Substantia nigra (tissue), 51 donors: ENCODE measurements at places on chromosomes 3 and 15.

- DNase-seq = no peak
Measured at GRCh38 chr15:63501256-63502089, 2.9 kb upstream of the USP3 start.

- DNase-seq = no peak
Measured at GRCh38 chr3:101685870-101686307, 629 bp downstream of the RPL24 start.

- no peak for DNase-seq
Measured at GRCh38 chr3:106678657-106679390, 698.4 kb upstream of the CCDC54 start.

- no peak for DNase-seq
Measured at GRCh38 chr3:33023176-33024136, 72.0 kb downstream of the CCR4 start.

DNA sequence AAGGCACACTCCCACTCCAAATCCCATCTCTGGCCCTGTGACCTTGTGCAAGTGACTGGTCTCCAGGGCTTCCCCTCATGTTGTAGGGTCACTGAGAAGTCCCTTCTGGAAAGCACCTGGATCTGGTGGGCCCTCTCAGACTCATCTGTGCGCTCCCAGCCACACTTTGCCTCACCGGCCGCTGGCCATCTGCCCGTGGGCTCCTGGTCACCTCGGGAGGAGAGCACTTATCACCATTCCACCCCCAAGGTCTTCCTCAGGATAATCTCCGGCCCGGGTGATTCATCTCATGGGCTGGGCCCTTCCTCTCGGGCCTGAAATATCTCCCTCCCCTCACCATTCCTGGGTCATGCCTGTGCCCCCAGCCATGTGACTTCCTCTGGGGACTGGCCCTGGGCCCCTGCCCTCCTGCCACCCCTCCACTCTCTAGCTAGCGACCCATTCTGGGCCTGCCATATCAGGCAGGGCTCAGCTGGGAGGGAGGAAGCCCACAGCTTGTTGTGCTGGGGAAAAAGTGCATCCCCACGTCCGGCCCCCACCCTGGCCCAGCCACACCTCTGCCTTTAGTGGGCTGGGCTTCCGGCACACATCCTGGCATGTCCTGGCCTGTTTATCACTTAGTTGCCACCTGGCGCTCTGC is 10.6 kb upstream of the WNT7A start:
- DNase-seq = no peak

DNA sequence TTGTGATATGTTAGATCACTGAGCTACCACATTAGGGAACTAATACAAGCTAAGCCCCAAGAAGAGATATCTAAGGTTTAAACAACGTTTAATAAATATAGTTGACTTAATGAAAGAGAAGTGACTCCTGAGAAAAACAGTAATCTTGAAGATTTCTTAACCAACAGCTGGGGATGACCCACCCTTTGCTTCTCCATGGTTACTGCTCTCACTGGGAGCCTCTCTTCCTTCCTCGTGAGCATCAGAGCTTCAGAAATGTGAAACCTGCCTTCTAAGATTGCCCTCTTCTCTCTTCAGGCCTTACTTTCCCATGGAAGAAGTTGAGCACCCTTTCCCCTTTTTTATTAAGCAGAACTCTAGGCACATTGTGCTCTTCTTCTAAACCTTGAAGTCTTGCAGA is 132.2 kb upstream of the NR2E3 start:
- DNase-seq = no peak

DNA sequence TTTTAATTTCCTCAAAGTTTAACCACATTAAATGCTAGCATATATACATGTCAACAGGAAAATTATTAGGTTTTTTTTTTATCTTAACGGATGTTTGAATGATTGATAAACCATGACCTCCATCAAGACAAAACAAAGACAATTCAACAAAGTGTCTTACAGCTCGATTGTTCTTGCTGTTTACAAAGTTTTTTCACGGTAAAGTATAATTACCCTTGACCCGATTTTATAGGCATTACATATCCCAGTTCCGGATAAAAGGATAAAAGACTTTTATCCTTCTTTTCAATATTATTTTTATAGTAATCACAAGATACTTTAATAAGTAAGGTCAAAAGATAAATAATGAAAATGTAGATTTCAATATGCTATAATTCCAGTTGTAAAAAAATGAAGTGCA is 96.9 kb downstream of the RORA start:
- DNase-seq = no peak

GRCh38 chr15:97708252-97708651 is 252.3 kb upstream of the ARRDC4 start:
- no peak for DNase-seq

DNA sequence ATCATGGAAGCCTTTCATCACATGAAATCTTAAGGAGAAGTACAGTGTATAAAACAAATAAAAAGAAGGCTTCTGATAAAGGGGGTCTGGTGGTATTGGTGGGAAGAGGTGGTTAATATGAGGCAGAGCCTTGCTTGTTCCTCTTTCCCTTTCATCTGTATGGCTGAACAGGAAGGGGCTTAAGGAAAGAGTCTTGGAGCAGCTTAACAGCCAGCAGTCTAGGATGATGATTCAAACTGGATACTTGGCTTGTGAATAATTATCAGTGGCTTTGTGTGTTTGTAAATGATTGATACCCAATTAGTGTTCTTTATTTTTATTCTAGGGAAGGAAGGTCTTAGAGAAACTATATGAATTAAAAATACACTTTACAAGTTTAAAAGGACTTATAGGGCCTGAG is 29.1 kb upstream of the TCAIM start:
- no peak for DNase-seq

DNA sequence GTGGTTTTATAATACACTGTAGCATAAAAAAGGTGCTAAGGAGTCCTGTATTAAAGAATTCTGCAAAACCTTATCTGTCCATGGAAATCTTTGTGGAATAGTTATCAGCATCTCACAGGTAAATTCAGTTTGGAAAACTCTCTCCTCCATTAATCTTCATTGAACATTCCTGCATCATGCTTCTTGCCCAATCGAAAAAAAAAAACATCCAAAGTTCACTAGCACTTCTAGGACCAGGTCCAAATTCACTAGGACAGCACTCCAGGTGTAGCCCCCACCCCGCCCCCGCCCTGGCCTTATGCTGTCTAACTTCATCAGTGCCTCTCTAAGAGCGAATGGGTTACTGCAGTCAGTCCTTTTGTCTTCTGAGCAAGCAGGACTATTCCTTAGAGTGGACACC is 138.6 kb downstream of the PLD1 start:
- DNase-seq = no peak

- no peak for DNase-seq
Measured at GRCh38 chr15:68503791-68504680, 72.1 kb upstream of the ITGA11 start.

GRCh38 chr15:93478947-93479346 is 389.9 kb upstream of the RGMA start:
- no peak for DNase-seq

GRCh38 chr15:26050984-26051383 is 187.9 kb upstream of the ATP10A start:
- no peak for DNase-seq

DNA sequence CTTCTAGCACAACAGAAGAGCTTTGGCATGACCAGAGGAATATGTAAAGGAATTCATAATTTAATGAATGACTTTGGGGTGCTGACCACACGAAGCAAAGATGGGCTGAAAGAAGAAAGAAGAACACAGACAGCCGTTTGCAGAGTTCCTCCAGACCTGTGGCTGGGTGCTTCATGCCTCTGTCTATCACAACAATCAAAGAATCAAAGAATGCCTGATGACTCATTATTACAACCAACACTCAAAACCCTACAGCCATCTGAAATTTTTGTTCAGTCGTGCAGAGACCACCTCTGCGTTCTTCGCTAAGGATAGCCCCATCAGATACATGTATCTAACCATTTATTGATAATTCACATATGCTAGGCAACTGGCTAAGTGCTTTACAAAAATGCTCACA is 129.0 kb upstream of the PRICKLE2 start:
- DNase-seq = no peak

- DNase-seq = no peak
Measured at GRCh38 chr3:130459944-130460343, 57.0 kb upstream of the COL6A6 start.

GRCh38 chr3:129827765-129828164 is 65.7 kb downstream of the TMCC1 start:
- no peak for DNase-seq

GRCh38 chr3:139322346-139322745 is 21.5 kb upstream of the MRPS22 start:
- no peak for DNase-seq

DNA sequence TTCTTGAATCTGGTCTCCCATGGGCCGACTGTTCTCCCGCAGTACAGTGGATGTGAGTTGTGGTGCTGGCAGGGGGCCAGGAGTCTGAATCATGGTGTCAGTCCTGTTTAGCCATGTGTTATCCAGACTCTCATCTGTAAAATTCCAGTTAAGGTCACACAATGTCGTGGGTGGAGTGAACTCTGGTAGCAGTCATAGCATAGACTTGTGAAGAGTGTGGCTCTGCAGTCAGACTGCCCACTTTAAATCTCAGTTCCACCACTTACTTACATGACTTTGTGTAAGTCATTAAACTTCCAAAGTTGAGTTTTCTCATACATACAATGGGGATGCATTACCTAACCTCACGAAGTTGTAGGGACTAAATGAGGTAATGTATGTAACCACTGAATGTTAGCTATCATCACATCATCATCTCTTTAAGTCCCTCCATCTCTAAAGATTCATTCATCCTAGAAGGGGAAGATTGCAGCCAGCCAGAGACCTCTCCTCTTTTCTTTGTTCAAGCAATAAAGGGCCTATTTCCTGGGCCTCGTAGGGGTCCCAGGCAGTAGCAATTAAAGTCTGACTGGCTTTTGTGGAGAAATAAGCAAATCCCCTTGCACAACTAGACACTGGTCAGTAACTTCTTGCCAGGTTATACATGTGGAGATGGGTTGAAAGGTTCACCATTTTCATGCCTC is 93.9 kb downstream of the PCCB start:
- peak; percentile 18 for DNase-seq

- DNase-seq = no peak
Measured at GRCh38 chr3:119826711-119827608, 45.1 kb downstream of the NR1I2 start.

DNA sequence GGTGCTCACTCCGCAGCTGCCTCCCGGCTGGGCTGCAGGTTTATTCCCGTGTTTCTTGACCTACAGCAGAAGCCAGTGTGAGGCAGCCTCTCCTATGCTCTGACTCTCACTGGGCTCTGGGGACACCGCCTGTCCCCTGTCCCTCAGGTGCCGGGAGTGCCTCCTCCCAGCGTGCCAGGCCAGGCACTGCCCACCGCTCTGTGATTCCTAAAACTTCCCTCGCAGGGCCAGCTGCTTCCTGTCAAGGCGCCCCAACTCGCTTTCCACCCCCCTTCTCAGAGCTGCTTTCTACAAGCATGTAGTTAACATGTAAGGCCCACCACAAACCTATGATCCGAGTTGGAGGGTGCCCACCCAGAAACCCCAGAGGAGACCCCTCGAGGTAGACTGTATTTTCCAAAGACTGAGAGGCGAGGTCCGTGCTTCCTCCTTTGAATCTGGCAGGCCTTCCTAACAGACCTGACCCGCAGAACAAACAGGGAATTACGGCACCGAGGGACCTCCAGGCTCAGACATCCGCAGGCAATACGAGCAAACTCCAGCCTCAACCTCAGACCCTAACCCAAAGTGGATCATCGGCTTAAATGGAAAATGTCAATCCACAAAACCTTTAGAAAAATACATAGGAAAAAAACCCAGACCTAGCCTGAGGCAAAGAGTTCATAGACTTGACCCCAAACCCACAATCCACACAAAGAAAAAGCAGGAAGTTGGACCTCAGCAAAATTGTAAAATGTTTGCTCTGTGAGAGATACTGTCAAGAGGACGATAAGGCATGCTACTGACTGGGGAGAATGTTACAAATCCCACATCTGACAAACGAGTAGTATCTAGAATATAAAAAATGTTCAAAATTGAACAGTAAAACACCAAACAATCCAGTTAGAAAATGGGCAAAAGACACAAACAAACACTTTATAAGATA is 121.3 kb upstream of the IQSEC1 start:
- DNase-seq = no peak

DNA sequence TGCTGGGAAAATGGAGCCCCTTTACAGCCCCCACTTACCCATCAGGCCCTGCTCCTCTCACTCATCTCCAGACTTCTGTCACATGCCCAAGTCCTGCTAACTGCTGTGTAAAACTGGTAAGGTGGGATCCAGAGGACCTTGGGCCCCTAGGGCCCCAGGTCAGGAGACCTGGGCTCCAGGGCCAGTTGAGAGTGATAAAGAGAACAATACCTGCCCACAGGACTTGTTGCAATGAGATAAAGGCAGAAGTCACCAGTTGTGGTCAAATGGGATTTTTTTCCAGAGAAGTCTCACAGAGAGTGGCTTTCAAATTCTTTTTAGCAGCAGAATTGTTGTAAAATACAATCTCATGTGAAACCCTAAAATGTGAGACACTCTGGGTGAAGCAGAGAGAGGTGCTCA is 753 bp downstream of the FURIN start:
- DNase-seq = no peak

GRCh38 chr3:105620236-105620635 is 248.6 kb downstream of the CBLB start:
- DNase-seq = no peak

- DNase-seq = no peak
Measured at GRCh38 chr3:33884701-33885100, 86.3 kb downstream of the PDCD6IP start.

DNA sequence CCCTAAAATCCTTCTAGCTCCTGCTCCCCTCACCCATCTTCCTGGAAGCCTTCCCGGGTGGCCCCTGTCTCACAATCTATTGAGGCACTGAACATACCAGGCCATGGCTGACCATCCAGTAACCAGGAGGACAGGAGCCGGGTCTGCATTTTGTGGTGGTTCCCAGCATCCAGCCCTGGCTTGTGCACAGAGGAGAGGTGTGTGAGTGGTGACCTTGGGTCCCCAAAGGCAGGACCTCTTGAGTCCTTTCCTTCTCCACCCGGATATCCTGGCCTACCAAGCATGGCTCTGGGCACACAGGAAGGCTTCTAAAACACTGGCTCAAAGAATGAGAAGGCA is 7.8 kb downstream of the CSK start:
- no peak for DNase-seq

- DNase-seq = no peak
Measured at GRCh38 chr3:185420762-185421161, 57.8 kb downstream of the MAP3K13 start.

GRCh38 chr3:144358191-144358590 is 386.6 kb downstream of the DIPK2A start:
- DNase-seq = no peak
